Pulmonary artery endothelial cell (primary cell): ENCODE measurements at places on chromosomes 5 and 9. TPM values are rescaled to one million over a fixed set of nuclear protein-coding genes. Genes with fewer than 3 reads are reported as not detected.

DNA sequence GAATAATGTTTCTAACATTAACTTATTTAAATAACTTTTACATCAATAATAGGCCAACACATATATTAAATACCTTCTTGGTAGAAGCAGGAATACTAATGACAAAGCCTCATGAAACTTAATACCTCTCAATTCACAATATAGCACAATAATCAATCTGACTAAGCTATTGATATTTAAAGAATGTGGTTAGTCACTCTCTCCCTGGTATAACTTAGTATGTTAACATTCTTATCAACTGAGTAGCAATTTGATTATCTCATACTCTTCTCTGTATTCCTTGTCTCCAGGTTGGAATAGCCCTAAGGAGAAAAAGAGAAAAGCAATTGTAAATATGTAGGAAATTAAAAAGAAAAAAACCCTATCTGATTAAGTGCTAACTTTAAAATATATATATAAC, 4.9 kb upstream of the PGGT1B start:
- no peak for DNase-seq

DNA sequence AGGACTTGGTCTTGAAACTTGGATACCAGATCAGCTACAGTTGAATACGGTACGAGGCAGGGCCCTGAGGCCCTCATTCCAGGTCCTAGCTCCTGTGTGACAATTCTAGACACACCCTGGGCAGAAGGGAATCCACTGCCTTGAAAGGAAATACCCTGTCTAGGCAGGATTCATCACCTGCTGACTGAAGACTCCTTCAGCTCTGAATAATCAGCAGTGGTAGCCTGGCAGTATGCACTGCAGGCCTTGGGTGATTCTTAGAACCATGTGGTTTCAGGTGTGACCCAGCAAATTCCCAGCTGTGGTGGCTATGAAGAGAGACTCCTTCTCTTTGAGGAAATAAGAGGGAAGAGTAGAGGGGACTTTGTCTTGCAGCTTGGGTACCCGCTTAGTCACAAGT, 17.2 kb upstream of the EFNA5 start:
- no peak for DNase-seq

GRCh38 chr9:97064176-97064575, 25.2 kb upstream of the CTSV start:
- DNase-seq = no peak

DNA sequence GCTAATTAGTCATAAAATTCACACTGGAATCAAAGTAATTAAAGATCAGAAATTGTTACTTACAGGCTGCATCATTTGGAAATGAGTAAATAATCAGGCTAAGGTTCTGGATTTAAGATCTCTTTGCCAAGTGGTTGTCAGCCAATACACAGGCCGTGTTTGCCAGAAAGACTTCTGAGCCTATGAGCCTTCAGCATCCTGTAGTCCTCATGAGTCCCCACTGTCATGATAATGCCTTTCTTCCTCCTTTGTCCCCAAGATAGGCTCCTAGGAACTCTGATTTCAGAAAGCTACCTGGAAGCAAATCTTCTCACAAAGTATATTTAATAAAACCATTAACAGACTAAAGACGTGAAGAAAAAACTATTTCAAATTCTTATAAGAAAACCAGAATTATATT, 810.5 kb downstream of the DNAH5 start:
- no peak for DNase-seq

DNA sequence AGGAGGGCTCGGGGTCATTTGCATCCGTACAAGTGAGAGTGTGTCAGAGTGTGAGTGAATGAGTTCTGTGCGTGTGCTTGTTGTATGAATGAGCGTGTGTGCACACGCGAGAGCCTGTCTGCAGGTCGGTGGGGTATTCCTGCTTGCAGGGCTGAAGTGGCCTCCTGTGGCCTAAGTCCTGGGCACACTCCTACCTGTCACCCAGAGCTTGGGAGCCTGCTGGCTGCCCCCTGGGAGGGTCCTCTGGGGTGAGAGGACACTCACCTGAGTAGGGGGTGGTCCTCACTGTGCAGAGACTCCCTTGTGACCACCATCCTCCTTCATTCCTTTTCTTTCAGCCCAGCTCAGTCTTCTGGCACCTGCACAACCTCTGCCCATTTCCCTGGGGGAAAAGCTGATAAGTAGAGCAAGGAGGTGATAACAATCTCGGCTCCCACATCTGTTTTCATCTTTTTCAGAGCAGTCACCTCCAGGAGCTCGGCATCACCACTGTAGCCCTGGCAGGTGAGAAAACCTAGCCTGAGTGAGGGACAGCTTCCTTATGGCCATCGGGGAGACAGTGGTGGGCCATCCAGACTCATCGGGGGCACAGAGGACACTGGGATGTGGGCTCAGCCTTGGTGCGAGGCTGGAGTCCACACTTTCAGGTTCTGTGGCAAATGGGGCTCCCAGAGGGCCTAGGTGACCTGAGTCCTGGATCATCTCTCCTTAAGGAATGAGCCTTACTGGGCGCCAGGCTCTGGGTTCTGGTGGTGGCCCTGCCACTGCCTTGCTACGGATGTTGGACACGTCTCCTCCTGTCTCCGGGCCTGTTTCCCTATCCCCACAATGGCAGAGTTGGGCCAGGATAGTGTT, 38.7 kb upstream of the SYNPO start:
- no peak for DNase-seq

The HRCT1 gene
- total RNA-seq = 2.4 and 5.6 TPM in 2 replicates

The ZNF169 gene
- 3.7 and 3.8 TPM in 2 replicates for total RNA-seq

DNA sequence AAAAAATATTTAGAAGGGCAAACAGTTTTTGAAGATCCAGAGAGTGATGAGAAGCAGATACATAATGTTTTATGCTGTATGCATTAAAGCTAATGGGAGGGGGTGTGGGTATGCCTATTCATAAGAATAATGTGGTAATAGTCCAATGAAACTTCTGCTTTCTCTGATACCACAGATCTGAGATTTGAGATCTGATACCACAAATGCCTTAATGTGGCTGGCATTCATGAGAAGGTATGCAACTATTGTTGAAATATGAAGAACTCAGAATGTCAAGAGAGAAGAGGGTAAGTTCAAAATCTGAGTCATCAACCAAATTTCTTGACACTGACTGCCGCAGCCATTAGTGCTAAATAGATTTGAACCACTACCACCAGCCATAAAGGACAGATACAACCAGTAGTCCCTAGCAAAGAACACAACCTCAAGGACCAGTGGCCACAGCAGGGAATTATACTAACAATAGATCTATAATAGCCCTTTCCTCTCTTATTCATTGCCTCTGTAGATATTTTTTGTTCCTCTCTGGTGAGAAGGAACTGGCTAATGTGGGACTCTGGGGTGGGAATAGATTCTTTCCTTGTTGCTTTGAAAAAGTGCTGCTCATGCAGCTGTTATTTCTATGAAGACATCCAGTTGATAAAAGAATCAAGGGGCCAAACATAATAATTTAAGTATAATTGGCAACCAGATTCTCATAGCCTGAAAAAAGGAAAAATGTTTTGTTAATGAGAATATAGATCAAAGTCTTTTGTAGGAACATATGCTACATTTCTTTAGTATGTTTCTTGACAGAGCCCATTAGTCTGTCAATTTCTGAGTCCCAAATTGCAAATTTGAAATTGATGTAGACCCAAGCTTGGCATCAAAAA, 256.5 kb upstream of the ZNF608 start:
- no peak for DNase-seq

- DNase-seq = peak; percentile 30
Measured at GRCh38 chr9:77495834-77496671, 152.1 kb downstream of the GNA14 start.

The MGAT1 gene
- 84.3 and 86.0 TPM in 2 replicates for total RNA-seq

- DNase-seq = no peak
Measured at GRCh38 chr9:87910821-87911220, 6.9 kb upstream of the SPATA31C1 start.

The NUTM2F gene
- total RNA-seq = not detected in 2 replicates

DNA sequence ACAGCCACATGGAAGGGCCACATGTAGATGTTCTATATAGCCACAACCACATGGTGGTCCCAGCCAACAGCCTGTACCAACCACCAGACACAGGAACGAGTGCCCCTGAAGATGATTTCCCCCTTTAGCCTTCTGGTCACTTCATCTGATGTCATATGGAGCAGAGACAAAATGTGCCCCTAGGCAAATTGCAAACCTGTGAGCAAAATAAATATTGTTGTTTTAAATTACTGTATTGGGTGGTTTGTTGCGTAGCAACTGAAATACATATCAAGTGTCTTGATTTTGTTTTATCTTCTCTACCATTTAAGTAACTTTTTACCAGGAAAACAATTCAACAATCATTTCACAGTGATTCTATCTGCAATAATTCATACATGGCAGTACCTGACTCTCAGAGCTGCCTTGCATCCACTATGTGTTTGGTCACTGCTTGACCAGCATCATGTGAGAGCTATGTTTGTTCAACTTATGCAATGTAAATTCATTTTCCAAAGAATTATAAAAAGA, 142.5 kb upstream of the VLDLR start:
- no peak for DNase-seq

The MYOZ3 gene
- total RNA-seq = 0.25 and 0.59 TPM in 2 replicates

DNA sequence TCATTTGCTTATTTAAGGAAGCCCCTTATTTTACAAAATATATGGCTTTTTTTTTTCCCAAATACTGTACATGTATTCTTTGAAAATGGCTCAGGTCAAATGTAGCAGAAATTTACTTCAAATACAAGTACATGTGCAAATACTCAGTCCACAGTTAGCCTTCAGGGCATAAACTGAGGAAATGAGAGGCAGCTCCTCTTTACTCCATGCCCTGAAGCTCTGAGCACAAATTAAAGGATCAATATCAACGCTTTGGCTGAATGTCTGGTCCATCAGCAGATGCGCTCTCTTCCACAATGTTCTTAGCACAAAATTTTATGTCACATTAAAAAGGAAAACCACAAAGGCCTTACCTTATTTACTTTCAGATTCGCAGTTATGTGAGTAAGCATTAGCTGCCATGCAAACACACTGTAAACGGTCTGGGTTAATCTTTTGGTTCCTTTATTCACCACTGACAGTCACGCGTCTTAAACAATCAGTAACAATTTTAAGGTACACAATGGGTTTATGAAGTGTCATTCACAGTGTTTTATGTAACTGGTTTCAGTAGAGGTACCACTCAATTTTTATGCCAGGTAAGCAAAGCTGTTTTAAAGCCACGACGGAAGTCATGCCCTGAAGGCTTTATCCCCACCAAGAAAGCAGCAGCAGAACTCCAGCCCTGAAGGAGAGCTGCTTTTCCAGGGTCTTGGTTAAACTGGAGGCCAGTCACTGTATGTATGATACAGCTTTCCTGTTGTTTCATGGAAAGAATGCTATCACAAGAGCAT, 103.4 kb downstream of the OTULIN start:
- DNase-seq = no peak

- DNase-seq = no peak
Measured at GRCh38 chr9:136247947-136248637, 2.5 kb upstream of the QSOX2 start.

GRCh38 chr5:87526131-87526530, 113.4 kb upstream of the CCNH start:
- no peak for DNase-seq

DNA sequence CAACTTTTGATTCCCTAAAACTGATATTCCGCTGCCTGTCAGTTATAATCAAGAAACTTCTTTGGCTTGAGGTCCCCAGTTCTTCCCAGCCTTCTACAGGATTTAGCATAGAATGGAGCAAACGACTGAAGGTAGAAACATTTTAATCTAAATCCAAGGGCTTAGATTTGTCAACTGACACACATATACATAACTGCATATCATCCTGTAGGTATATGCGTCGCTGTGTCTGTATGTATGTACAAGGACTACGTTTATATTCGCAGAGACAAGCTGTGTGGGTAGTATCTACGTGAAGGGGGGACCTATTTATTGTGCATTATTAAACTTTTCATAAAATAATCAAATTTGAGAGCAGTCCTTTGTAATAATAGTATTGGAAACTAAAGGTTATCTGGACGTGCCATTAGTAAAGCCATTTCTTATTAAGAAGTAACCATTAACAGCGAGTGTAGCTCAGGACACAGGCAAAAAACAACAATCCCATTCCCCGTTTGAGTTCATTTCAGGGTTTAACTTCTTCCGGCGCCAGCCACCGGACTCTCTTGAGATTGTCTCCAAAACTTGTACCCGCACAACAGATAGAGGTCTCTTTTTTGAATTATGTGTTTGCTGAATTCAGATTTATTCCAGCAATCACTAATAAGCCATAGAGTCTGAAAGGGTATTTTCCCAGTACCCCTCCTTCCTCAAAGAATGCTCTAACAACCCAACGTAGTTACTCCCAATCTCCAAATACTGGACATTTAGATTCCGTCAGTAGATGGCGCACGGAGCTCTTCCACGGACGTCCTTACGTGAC, 2.1 kb upstream of the MLLT3 start:
- no peak for DNase-seq

The SLC6A3 gene
- total RNA-seq = not detected in 2 replicates

The IL3 gene
- not detected in 2 replicates for total RNA-seq

- DNase-seq = no peak
Measured at GRCh38 chr5:2776337-2777302, 25.1 kb upstream of the IRX2 start.

GRCh38 chr9:88006511-88007290, 32.4 kb upstream of the CDK20 start:
- no peak for DNase-seq

DNA sequence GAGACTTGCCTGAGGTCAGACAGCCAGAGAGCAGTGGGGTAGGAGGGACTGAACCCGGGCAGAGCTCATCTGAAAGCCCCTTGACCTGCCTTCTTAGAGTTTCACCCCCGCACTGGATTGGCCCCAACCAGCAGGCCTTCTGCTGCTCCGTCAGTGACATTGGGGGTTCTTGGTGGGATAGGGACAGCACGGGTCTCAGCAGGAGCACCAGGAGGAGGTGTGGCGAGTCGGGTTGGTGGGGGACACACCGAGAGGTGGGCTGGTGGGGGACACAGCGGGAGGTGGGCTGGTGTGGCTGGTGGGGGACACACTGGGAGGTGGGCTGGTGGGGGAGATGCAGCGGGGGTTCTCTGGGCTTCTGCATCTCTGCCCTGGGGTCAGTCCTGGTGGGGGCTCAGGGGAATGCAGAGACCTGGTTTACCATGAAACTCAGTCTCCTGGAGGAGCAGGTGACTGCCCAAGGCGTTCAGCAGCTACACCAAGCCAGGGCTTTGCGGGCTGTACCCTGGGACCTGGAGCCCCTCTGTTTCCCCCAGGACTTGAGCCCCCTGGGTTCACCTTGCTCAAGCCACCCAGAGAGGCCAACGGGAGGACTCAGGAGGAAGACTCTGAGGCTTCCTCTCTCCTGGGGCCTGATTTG, 28.1 kb upstream of the RNU6ATAC start:
- DNase-seq = no peak

The SLC23A1 gene
- not detected in 2 replicates for total RNA-seq

The SLC12A7 gene
- total RNA-seq = 21.6 and 23.1 TPM in 2 replicates

DNA sequence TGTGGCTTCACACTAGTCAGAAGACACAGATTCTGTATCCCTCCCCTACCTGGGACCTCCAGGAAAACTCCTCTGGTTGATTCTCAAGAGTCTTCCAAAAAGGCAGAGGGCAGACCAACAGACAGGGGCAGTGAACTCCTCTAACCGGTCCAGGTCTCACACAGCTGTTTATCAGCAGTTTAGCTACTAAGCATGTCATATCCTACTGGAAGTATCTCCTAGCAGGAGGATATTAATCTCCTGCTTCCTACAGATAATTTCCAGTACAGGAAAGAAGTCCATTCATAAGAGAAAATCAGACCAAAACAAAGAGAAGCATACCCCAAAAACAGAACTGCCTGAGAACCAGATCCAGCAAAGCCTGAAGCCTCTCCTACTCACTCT, 64.3 kb downstream of the DTWD2 start:
- DNase-seq = no peak
